Endothelial cell (in vitro differentiated cells): ENCODE measurements at places on chromosomes 2 and 18.

DNA sequence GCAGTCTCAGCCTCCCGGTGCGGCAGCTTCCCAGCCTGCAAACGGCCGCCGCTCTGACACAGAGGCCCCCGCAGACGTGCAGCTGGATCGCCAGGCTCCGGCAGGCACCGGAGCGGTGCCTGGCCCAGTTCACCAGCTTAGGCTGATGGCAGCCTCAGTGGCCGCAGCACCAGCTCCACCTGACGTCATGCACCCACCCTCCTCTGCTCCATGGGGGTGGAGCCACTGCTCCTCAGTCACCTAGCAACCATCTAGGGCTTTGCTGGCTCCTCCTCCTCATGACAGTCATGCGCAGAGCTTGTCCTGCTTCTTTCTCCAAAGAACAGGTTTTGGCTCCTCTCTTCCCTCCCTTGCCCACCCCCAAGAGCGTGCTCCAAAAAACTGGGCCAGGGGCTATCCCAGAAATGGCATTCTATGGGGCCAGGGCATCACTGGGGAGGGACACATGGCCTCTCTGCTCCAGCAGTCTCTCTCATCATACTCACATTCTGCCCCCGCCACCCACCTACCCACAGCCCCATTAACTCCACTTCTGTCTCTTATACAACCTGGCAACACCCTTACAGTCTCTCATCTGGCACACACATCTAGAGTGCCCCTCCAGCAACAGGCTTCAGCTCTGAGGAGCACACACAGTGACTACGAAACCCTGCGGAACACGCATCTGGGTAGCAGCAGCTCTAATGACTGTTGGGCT, 5.5 kb downstream of the DCTN1 start:
- DNase-seq, result peak; percentile 62

- no peak for DNase-seq
Observed at GRCh38 chr18:9011431-9011830, 91.1 kb upstream of the NDUFV2 start.

DNA sequence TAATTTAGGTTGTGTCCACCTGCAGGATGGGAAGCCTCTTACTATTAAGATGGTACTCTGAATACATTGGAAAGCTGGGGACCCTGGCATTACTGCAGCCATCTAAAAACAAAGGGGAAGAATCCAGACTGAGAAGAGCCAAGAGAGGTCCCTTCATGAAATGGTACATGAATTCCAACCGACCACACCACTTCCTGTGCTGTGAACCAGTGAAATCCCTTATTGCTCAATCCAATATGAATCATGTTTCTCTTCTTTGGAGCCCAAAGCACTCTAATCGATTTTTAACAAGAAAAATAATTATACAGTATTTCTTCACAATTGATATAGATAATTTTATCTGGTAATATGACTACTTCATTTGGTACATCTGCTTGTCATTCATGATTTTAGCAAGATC, 479.7 kb upstream of the RAB6C start:
- DNase-seq, result no peak

- DNase-seq, result no peak
Observed at GRCh38 chr2:112876971-112877361, 34.0 kb upstream of the IL37 start.

DNA sequence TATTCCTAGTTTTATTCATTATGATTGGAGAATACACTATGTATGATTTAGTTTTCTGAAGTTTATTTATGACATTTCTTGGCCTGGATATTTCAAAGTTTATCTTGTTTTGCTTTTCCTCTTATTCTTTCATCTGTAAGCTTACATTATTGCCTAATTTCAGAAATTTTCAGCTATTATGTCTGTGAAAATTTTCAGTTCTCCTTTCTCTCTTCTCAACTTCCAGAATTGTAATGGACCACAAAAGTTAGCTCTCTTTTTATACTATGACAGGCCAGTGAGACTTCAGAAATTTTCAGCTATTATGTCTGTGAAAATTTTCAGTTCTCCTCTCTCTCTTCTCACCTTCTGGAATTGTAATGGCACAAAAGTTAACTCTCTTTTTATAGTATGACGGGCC, 97.2 kb upstream of the SCN7A start:
- DNase-seq, result no peak

DNA sequence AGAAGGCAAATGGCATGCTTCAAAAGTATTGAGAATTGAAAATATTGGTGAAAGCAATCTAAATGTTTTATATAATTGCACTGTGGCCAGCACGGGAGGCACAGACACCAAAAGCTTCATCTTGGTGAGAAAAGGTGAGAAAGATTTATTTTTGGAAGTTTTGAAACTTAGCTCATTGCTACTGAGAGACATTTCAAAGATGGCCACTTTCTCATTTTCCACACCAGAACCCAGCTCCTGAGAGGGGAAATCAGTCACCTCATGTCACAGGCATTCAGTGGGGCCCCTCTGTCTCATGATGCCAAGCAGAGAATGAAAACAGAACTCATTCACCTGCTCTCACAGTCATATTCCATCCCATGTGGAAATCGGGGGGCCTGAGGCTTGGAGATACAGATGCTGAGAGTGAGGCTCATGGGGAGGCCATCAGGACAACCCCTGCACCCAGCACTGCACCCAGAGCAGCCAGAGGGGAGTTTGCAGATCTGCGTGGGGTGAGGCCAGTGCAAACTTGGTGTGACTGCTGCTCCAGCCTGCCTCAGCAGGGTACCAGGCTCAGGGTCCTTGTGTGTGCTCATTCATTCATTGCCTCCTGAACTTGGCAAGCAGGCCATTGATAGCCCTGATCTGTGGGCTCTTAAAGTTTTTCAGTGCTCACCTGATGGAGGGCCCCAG, 31.4 kb downstream of the IL18R1 start:
- DNase-seq, result no peak

DNA sequence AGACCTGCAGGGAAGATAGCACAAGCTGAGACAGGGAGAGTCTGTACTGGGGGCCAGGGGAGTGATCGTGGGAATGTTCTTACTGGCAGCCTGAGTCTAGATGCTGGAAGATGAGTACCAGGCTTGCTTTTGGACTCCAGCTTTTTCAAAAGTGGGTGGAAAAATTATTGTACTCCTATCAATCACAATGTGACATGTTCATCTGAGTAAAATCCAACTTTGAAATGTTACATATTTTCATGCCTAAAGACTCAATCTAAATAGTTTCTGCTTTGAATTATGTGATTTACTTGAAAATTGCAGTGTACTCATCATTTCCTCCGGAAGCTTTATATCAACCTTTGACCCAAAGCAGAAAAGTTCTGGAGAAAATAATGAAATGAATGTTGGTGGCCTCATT, 49.7 kb upstream of the ST3GAL5 start:
- DNase-seq, result no peak
